Stimulated activated CD4-positive, alpha-beta T cell treated with anti-CD3 and anti-CD28 coated beads, Interleukin-12 subunit alpha, Interleukin-12 subunit beta, amount 100 ng/mL, for 48 hours (primary cell): ENCODE measurements at places on chromosomes 13 and 19.
A peak's percentile ranks its signal among the peaks of the same experiment; 100 is the strongest.

DNA sequence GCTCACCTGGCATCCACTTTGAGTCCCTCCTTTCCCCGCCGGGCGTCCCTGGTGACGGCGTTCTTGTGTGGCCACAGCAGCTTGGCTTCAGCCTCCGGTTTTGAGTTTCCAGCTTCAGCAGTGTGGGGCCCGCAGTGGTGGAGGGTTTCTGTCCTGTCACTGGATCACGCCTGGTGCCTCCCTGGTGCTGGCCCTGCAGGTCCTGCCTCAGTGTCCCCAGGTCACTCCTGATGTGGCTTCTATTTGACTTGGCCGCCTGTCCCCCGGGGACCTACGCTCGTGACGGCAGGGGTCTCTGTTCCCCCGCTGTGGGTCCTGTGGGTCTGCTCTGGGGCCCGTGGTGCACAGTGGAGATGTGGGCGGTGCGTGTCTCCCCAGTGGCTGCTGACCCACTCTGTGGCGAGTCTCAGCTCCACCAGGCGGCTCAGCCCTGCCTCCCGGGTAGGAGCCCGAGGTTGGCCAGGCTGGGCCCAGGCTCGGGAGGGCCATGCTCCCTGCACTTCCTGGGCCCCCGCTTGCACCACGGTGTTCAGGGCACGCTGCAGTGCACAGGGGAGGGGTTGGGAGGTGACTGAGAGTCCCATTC is 1.9 kb downstream of the ATP4B start:
- no peak for DNase-seq

GRCh38 chr19:49362048-49362928 is at the start of gene TEAD2:
Gene TEAD2 (minus strand): TSS chr19:49362416. CDS start chr19:49360075, 2,341 bp downstream.
- no peak for DNase-seq

- no peak for DNase-seq
Measured at GRCh38 chr13:66795636-66796035, 434.5 kb downstream of the PCDH9 start.

DNA sequence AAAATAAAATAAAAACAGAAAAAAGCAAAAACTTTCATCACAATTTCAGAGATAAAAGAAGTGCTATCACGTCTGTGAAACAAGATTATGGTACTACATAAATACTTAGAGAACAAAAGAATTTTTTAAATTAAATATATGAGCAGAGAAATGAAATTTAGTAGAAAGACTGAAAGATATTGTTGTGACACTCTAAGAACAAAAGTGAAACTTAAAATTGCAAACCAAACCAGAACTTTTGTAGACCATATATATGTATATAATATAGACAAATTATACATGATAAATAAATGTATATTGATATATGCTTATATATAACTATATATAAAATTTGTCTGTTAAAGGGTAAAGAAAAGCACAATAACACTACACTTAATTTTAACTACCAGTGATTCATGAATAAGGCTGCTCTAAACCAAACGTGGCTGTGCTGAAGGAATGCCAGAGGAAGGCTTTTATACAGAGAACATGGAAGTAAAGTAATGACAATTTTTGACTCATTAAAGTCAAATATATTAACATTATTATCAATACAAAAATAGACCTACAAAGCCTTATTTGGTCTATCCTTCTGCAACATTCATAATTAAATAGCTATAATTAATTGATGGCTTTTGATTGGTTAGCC is 1516.7 kb upstream of the PCDH20 start:
- no peak for DNase-seq

DNA sequence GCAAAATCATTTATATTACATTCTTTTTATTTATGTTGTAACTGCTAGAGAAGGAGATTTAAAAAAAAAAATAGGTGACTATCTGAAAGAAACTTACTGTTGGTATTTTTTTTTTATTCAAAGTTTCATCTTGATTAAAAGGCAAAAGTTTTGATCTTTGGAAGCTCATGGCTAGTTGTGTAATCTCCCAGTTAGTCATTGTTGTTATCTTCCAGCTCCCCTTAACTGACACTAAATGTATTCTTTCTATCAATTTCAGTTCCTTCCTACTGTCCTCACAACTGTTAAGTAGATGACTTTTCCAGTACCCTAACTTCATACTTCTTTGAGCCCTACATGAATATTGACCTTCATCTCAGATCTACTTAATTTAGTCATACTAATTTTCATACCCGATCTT is 71.1 kb downstream of the PIBF1 start:
- no peak for DNase-seq

DNA sequence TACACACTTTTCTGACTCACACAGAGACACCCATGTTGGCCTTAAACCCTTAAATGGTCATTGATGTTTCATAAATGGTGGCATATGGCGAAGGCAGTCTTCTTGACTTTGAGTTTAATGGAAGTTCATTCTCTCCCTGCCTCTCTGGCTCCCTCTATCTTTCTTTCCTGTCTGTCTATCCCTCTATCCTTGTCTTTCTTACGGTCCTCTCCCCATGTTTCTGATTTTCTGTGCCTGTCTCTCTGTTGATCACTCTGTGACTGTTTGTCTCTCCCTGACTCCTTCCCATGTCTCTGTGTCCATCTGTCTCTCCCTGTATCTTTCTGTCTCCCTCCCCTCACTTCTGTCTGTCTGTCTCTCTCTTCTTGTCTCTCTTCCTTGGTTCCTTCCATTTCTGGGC is 43.2 kb upstream of the SHKBP1 start:
- DNase-seq = no peak

- no peak for DNase-seq
Measured at GRCh38 chr13:72199640-72200039, 332.6 kb upstream of the DACH1 start.

GRCh38 chr13:71851498-71852409 is 15.2 kb downstream of the DACH1 start:
- DNase-seq = no peak

- DNase-seq = no peak
Measured at GRCh38 chr13:109154966-109155761, 525.8 kb downstream of the MYO16 start.

- no peak for DNase-seq
Measured at GRCh38 chr13:94268661-94269060, 210.8 kb downstream of the DCT start.

GRCh38 chr13:73336773-73337172 is 278.0 kb downstream of the KLF5 start:
- DNase-seq = no peak

DNA sequence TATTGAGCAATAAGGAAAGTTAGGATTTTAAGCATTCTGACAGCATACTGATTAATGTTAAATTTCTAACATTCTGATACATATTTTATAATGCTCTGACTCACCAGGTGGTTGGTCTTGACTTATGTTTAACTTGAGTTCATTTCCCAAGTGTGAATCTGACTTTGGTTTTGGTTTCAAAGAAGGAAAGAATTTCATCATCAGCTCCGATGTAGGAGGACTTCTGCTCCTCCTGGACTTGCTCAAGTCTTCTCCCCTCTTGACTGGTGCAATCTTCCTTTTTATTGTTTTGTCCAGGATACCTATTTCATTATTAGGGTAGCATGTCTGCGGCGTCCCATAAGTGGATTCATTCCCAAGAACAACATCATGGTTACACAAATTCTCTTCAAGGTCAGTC is 141.3 kb downstream of the RNF17 start:
- DNase-seq = no peak

GRCh38 chr13:66576381-66576780 is 653.8 kb downstream of the PCDH9 start:
- DNase-seq = no peak

- DNase-seq = no peak
Measured at GRCh38 chr13:68030152-68030809, 800.1 kb upstream of the PCDH9 start.

DNA sequence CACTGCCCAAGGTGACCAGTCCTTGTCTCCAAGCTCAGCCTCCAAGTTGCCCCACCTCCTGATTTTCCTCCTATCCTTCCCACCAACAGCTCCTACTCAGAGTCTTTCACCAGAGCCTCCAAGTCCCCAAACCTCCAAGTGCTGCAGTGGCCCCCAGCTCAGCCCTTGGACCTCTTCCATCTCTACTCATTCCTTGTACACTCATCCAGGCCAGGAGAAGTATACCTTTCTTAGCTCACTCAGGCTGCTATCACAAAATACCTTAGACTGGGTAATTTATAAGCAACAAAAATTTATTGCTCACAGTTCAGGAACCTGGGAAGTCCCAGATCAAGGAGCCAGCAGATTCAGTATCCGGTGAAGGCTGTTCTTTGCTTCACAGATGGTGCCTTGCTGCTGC is 11.3 kb downstream of the ATP7B start:
- no peak for DNase-seq

DNA sequence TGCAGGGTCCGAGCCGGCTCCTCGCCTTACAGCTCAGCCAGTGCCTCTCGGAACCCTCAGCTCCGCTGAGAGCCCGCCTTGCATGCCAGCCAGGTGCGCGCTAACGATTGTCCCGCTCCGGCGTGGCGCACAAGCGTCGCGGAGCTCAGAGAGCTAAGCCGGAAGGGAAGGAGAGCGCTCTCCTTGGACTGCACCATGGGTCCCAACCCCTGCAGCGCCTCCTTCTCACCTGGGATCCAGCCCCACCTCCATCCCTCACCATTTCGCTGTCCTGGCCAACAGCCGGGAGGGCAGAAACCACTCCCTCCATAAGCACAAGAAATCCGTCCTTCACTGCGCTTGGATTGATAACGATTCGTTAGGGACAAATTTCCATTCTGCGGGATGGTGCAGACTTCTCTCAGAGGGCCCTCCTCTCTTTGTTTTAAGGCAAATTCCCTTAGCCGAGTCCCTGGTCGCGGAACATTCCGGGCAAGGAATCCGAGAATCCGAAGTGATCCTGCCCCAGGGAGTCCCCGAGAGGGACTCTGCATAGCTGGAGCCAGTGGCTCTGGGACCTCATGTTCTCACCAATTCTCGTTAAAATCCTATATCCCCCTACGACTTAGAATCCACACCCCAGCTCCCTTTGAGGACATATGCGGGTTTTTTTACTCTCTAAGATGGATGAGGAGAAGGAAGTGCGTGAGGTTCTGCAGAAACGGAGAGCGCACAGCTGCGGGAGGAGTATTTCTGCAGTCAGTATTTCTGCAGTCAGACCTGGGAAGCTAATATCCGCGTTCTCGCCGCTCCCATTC is 2.8 kb downstream of the GSX1 start:
- no peak for DNase-seq

GRCh38 chr13:48302871-48303358 is 636 bp upstream of the RB1 start:
- DNase-seq = no peak

GRCh38 chr19:14094854-14095253 is 4.3 kb upstream of the SAMD1 start:
- DNase-seq = no peak

- DNase-seq = no peak
Measured at GRCh38 chr13:40146063-40146462, 490.6 kb downstream of the COG6 start.

DNA sequence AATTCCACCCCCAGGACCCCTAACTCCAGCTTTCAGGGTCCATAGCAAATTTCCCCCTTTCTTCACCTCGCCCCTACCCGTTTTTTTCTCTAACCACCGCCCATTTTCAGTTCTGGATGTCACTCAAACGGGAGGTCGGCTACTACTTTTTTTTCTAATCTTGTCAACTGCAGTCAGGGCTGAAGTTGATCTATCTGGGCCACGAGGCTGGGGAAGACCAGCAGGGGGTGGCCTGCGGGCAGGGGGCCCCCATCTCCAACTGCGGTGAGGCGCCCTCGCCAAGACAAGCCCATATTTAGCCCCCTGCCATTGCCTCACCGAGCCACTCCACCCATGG is 748 bp downstream of the LHFPL6 start:
- no peak for DNase-seq

- DNase-seq = no peak
Measured at GRCh38 chr13:70829748-70830147, 721.5 kb upstream of the KLHL1 start.

- no peak for DNase-seq
Measured at GRCh38 chr13:84443463-84443862, 561.2 kb upstream of the SLITRK1 start.

DNA sequence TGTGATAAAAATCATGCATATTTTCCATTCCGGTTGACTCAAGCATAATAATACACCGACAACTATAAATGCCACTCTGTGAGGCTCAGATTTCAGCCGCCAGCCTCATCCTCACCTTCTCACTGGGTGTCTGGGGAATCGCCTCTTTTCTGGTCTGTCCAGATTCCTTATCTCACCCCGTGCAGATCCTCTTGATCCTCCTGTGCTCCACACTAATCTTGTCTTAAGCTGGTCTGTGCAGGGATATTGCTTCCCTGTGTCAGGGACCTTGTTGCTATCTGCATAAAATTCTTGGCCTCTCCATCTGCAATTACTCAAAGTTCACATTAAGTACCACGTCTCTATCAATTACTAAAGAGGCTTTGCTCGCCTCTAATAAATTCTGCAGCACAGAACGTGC is 116.6 kb upstream of the SPACA7 start:
- no peak for DNase-seq

- peak; percentile 93 for DNase-seq
Measured at GRCh38 chr13:48037346-48038173, at the start of gene NUDT15. Gene NUDT15 (plus strand): TSS chr13:48037726. CDS start chr13:48037747, 21 bp downstream.

GRCh38 chr19:3098141-3098514 is 4.0 kb downstream of the GNA11 start:
- DNase-seq = no peak

- DNase-seq = no peak
Measured at GRCh38 chr19:54461210-54461609, 2.4 kb downstream of the LENG9 start.

DNA sequence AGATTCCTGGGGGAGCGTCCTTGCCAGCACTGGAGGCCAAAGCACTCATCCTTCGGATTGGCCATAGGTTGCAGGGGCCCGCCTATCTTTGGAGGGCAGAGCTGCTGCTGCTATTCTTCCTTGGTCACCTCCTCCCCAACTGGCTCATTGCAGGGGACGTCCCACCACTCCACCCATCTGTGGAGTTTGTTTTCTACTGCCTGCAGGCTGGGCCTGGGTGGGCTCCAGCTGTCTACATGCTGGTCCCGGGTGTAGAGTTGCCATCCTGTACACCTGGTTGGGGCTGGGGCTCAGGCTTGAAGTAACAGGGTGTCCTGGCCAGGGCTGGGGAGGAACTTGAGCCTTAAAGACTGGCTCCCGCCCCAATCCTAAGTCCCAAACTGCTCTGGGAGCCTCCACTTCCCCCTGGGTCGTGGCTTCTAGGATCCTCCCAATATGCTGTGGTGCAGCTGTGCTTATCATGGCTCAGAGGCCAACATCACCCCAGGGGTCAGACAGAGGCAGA is 2.1 kb downstream of the RNF225 start:
- DNase-seq = no peak

- no peak for DNase-seq
Measured at GRCh38 chr19:38288123-38288855, 15.8 kb upstream of the C19orf33 start.

GRCh38 chr13:34805347-34805746 is 136.7 kb upstream of the NBEA start:
- no peak for DNase-seq
